ENCODE measurements at places on chromosomes 12 and 14.

DNA sequence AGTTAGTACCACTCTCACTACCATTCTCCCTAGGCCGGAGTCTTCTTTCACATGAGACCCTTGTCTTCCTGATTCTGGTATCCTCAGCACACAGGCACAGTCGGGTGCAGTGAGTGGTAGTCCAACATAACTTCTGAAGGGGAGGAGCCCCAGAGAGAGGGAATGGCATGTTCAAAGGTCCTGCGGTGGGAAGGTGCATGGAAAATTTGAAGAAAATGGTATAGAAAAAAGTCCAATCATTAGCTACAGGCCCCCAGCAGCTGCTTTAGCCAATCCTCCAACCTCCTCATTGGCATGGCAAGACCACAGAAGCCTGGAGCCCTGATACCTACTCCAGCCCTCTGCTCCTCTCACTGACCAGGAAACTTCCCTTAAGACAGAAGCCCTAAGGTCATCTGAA is 96.6 kb downstream of the ZFP36L1 start:
- no peak for DNase-seq

DNA sequence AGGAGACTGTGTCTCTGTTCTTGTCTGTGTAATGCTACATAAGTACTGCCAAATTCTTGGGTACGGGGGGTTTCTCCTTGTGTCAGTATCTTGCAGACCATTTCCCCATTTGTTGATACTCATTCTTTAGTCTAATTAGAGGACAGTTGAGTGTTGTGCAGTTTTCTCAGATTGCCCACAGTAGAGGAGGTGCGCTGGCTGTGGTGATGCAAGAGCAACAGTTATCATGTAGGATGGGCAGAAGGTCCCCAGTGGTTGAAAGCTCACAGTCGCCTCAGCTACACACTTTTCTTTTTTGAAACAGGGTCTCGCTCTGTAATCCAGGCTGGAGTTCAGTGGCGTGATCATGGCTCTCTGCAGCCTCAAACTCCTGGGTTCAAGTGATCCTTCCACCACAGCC is 37.8 kb upstream of the ATP2A2 start:
- no peak for DNase-seq

GRCh38 chr14:21999402-21999801 is 325.8 kb upstream of the OR4E1 start:
- no peak for DNase-seq

DNA sequence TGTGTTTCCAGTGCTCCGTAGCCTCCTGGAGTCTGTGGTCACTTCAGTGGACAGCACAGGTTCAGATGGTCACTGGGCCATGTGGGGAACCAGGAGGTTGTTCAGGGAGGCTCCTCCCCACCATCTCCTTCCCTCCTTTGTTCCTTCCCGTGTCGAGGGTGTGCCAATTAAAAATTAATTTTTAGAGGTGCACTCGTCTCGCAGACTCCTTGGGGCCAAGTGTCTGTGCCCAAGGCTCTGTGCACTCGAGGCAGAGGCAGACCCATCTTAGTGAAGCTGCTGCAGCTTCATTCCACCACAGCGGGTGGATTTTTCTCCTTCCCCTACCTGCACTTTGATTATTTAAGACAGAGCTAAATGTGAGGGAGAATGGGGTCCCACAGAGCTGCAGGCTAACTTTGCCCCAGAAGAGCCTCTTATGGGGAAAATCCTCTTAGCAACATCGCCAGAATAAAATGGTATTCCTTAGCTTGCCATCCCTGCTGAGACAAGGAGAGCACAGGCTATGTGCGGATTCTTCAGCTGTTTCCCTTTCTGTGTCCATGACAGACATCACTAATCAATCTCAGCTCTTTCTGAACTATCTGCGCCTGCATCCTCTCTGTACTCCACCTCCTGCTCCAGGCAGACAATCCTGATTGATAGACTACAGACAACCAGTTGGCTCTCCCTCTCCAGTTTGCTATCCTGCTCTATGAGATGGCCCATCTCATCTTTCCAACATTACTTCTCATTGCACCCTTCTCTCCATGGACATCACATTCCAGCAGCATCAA is 159.5 kb downstream of the VRK1 start:
- no peak for DNase-seq

DNA sequence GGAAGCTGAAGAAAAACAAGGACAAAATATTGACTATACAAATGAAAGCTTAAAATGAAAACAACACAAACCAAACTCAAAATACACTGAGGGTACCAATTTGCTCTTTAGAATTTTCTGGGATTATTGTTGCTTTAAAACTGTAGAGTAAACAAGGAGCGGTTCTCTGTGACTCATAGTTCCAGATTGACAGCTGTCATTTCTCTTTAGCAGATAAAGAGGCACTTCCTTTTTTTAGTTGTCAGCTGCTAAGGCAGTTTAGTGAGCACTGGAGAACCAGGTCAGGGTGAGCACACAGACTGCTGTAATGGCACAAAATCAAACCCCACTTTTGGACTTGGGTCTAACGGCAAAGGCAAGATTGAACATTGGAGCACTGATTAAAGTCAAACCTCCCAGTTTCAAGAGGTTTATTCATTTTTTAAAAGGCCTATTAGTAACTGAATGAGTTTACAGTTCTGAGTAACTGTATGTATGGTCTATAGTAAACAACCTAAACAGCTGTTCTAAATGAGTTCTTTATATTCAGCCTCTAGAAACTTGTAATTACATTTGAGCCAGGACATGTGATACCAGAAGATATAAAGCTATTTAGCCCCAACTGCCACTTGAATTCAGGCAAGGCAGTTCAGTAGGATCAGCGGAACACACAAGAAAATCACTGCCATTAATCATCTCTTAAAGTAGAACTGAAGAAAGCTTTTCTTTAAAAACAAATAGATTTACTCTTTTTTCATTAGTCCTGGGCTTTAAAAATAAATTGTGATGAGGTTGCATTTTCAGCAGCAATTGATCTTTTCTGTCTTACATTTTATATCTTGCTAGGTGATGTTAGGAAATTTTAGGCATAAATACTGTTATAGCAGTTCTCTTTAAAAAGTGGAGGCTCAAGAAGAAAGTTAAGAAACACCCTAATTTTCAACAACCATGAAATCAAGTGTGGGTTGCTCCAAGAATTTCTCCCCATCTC is 71.7 kb upstream of the PRICKLE1 start:
- DNase-seq: no peak
